ENCODE measurements at places on chromosomes 12 and 14. TPM values are rescaled to one million over a fixed set of nuclear protein-coding genes. Genes with fewer than 3 reads are reported as not detected.

DNA sequence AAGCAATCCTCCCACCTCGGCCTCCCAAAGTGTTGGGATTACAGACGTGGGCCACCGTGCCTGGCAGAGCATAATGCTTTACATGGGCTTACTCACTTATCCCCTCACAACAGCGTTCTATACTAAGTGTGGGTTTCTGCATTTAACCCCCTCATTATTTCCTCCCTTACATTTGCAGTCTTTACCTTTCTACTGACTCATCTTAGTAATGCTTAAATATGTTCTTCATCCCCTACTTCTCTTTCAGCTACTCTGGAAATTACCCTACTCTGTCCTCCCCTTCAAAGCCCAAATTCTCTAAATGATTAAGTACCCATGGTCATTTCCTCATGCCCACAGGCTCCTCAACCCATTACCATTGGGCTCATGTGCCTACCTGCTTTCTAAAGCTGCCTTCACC, 40.7 kb downstream of the NKX2-1 start:
- no peak for DNase-seq

- DNase-seq = no peak
Observed at GRCh38 chr14:65204056-65204455, 101.7 kb upstream of the MAX start.

DNA sequence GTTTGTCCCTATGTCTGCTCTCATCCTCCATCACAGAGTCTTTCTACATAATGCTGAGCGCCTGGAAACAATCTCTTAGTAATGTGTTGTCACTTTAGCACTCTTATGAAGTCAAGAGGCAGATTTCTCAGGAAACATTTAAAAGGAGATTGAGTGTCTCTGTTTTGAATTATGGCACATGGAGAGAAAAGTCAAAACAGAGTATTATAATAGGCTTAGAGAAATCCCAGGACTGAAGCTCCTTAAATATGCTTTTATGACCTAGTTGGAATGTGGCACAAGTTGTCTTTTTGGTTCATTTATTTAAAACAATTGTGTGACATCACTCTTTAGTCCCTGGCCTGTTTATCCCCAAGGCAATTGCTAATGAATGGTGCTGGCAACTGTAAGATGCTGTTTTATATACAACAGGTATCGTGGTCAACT, 117.8 kb upstream of the HIF1A start:
- DNase-seq = no peak

GRCh38 chr12:61524851-61525250, 735.4 kb upstream of the USP15 start:
- DNase-seq = no peak

DNA sequence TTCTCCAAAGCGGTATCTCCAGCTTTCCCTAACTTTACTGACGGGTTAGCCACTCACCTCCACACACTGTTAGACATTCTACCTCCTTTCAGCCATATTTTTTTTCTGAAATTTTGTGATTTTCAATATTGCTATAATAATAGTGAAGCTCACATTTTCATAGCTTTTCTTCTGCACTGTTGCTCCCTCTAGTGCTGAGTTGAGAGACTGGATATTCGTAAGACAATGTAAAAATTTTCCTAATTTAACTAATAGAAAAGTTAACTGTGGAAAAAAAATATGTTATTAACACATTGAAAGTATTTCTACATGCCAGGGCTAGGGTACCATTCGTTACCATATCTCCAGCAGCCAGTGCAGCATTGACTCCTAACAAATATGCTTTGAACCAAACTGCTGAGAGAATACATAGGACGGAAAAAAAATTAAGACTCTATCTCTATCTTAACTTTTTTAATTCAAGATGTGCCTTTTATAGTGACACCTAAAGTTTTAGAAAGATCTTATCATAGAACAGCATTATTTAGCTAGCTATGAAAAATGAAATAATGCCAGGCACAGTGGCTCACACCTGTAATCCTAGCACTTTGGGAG, 48.7 kb upstream of the ABCC9 start:
- DNase-seq = peak; percentile 28

PLEKHG7 gene
- polyA plus RNA-seq = 0.52 TPM

AICDA gene
- polyA plus RNA-seq = 0.92 TPM

Measured in left renal cortex interstitium (tissue), 4 donors.